ENCODE measurements at places on chromosomes 6 and 20.

DNA sequence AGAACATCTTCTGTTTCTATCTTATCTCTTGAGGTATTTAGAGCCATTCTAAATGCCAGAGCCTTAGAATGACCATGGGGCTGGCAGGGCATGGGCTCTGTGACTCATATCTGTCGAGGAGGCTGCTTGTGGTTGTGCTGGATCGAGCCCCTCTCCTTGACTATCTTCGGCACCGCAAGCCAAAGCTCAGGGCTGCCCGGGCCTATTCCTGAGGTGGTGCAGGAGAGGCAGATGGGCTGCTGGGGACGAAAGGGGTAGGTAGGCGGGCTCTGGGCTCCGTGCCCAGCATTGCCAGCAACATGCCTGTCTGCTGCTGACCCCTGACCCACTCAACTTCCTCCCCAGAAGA, 89.9 kb downstream of the NOL4L start:
- no peak for DNase-seq

DNA sequence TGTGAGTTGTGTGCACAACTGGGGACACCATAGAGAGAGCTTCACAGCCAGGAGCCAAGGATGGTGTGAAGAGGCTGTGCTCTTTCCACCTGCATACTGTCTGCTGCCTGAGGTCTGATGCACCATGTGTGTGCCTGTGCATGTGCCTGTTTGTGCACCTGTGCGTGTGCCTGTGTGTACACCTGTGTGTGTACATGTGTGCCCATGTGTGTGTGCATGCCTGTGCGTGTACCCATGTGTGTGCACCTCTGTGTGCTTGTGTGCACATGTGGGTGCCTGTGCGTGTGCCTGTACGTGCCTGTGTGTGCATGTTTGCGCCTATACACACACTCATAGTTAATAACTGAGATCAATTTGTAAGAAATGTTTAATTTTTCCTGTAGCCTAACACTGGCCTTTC, 51.3 kb downstream of the FAM120B start:
- DNase-seq = no peak

- DNase-seq = no peak
Measured at GRCh38 chr6:45591306-45591705, 213.6 kb upstream of the SUPT3H start.

GRCh38 chr6:18414116-18414515, 27.0 kb downstream of the RNF144B start:
- no peak for DNase-seq

GRCh38 chr20:21430020-21430419, 32.7 kb upstream of the NKX2-4 start:
- no peak for DNase-seq

- DNase-seq = no peak
Measured at GRCh38 chr6:157240059-157240959, 83.0 kb downstream of the TMEM242 start.

DNA sequence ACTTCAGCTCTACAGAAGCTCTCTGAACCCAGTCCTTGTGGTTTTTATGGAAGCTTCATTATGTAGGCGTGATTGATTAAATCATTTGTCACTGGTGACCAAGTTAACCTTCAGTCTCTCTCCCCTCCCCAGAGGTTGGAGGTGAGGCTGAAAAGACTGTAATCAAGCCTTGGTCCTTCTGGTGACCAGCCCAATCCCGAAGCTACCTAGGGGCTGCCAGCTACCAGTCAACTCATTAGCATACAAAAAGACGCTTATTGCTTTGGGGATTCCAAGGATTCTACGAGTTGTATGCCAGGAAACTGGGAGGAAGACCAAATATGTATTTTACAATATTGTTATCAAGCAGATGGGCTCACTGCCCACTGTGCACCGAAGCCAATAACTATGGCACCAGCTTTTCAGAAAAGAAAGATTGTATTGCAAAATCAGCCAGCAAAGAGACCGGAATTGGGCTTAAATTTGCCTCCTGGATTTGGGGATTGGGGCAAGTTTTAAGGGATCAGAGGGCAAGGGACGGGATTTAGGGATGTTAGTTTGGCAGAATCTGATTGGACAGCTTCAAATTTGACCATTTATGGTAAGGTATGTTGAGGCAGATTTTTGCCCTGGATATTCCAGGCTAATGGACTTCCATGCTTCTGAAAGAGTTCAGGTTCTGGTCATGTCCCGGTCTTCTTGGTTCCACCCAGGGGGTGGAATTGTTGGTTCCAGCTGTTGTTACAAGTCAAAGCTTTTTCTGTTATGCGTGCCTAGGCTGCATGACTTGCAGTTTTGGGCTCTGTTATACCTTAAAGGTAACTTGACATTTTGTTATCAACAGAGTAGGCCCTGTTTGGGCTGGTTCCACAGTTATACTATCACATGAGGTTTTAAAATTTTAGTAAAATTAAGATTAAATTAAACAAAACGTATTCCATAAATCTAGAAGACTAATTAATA, 167.4 kb downstream of the COL9A1 start:
- no peak for DNase-seq

DNA sequence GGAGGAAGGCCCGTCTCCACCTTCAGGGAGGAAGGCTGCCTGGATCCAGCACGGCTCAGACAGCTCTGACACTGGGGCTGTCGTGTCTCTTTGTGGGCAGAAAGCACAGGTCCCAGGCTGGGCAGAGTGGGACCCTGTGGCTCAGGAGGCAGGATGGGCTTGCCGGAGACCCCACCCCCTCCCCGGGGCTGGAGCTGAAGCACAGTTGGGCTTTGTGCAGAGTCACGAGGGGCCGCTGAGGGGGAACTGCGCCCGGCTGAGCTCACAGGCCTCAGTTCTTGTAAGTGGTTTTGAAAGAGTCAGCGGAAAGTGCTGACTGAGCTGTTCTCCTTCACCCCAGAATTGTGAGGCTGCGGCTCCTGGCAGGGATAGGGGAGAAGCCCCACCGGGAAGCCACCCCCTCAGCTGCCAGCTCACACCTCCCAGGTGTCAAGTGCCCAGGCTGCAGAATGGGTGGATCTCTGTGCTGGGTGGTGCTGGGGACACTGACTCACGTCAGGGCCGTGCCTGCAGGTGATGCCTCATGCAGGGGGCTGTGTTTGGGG, 145.5 kb upstream of the RNF24 start:
- no peak for DNase-seq

- DNase-seq = no peak
Measured at GRCh38 chr6:37172912-37173492, 3.0 kb downstream of the PIM1 start.

GRCh38 chr20:49508435-49509199, 26.1 kb upstream of the KCNB1 start:
- DNase-seq = no peak

DNA sequence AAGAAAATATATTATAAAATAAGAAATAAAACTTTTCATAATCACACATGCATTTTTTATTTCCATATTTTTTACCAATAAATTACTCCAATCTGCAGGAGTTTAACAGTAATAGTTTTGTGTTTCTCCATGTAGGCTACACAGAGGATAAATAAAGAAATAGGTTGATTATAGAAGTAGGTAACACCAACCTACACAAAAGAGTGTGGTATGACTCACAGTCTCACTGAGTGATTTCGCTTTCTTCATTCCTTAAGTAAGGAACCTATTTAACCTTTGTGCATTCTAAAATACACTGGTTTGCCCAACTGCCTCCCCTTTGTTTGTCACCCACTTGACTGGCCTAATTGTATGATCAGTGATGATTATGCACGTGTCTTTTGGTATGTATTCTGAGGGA, 244.2 kb upstream of the RIMS1 start:
- DNase-seq = no peak

DNA sequence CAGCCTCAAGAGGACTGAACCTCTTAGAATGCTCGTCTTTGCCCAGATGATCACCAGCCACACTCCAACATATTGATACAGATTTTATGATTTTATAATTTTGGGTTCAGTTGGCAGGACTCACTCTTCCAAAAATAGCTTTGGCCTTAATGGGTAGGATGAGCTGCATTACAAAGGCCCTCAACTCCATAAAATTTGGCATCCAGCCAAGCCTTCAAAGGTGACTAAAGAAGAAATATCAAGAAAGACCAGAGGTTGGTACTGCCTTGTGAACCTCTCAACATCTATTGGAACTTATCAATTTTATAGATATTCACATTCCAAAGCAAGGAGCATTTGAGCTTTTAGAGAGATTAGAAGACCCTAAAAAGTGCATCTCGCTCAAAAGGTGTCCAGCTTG, 48.4 kb upstream of the SNAP25 start:
- no peak for DNase-seq

GRCh38 chr6:7587631-7588100, 2.3 kb upstream of the SNRNP48 start:
- no peak for DNase-seq

- DNase-seq = no peak
Measured at GRCh38 chr6:116528780-116529179, 16.7 kb downstream of the TRAPPC3L start.

DNA sequence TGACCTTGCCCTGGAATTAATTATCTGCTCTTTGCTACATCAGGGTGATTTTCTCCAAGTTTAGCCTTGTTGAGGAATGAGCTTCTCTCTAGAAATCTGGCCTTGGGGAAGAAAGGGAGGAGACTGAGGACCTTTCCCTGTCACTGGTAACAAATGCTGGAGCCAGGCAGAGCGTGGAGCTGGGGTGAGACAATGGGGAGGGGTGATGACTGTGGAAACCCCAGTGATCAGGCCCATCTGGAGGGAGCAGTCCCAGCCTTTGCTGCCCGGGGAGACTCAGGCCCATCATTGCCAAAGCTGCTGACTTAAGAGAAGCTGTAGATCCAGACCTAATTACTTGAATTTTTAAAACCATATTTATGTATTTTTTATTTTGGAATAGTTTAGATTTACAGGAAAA, 31.3 kb downstream of the BCAS4 start:
- no peak for DNase-seq

- no peak for DNase-seq
Measured at GRCh38 chr6:39494998-39495397, 172.5 kb upstream of the KCNK16 start.

DNA sequence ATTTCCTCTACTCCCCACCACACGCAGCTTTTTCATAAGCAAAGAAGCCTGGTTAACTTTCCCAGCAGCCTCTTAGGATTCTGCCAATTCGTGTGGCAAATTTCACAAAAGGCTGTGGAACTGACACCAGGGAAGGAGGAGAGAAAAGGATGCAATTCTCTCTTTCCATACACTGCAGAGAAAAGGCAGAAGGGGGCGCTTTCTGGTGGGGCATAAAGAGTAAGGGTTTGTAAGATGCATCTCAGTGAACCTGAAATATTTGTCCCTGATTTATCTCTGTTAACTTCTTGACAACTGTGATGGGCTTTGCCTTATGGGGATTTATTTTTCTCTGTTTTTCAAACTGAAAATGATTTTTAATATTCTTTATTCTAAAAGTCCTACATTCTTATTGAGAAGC, 45.5 kb upstream of the GLP1R start:
- DNase-seq = no peak

- no peak for DNase-seq
Measured at GRCh38 chr6:130365166-130366106, at the start of gene TMEM200A. TSS of gene TMEM200A (plus strand) at chr6:130366017. CDS start at chr6:130440423, 74,406 bp downstream.

DNA sequence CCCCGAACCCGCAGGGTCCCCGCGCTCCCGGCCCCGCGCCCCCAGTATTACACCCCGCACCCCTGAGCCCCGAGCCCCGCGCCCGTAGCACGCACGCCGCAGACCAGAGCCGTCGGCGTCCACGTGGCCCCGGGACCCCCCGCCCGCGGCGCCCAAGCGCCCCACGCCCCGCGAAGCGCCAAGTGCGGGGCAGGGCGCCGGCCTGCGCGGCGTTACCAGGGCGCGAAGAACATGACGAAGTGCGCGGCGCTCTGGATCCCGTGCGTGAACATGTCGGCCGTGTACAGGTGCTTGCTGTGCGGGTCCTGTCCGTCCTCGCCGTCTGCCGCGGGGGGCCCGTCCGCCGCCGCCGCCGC, 312 bp downstream of the TXNDC5 start:
- DNase-seq = no peak

- DNase-seq = no peak
Measured at GRCh38 chr20:25580711-25581110, 4.6 kb downstream of the NINL start.

DNA sequence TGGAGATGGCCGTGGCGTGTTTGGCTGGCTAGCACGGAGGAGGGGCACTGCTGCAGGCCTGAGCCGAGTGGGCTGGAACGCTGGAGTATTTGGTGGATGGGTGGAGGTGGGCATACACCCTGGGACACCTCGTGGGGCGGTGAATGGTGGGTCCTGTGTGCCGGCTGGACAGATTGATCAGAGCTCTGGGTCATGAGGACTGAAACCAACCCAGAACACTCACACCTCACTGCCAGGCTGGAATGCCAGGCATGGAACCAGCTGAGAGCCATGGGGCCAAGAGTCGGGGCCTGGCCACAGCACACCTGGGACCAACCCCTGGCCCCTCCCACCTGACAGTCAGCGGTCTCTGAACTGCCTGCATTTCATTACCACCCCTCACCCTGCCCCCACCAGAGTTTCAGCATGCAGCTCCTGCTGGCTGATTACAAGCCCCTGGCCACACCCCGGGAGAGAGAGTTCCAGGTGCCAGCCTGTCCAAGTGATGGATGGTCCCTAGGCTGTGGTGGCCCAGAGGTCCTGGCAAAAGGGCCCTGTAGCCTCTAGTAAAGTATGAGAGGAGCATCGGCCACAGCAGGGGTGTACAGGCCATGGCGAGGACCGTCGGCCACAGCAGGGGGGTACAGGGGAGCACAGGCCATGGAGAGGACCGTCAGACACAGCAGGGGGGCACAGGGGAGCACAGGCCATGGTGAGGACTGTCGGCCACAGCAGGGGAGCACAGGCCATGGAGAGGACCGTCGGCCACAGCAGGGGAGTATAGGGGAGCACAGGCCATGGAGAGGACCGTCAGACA, 3.3 kb downstream of the NPBWR2 start:
- DNase-seq = no peak

GRCh38 chr6:46380152-46380807, 111.0 kb downstream of the RCAN2 start:
- no peak for DNase-seq

DNA sequence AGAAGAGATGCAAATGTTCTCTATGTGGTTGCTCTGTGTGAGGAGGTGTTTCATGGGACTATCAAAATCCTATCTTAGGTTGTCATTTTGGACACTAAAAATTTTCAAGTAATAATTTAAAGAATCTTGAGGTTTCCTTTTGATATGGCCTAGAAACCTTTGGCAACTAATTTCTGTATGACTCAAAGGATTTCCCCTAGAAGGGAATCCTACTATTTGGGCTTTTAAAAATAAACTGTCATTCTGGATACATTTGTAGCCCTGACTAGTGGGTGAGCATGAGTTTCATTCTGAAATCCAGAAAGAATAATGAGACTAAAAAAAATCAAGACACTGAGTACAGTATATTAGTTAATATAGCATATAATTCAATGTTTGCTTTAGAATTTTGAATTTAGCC, 25.5 kb upstream of the RAB23 start:
- DNase-seq = no peak

GRCh38 chr6:138682704-138683527, 90.7 kb upstream of the CCDC28A start:
- no peak for DNase-seq

DNA sequence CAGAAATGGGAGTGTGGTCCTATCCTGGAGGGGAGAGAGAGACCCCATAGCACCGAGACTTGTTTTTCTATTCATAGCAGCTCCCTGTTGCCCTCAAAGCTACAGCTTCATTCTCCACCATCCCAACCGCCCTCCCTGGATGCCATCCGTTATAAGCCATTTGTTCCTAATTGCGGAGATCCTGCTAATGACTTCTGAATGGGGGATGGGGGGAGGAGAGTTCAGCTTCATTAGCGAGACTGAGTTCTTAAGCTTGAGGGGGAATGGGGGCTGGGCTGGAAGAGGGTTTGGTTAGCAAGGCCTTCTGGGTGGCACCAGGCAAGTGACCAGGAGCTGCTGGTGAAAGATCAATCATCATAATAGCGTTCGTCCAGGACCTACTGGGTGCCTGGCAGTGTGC, 27.1 kb downstream of the FOXP4 start:
- no peak for DNase-seq
